ENCODE measurements at places on chromosomes 1 and 21. TPM values are rescaled to one million over a fixed set of nuclear protein-coding genes. Genes with fewer than 3 reads are reported as not detected.

- DNase-seq, result no peak
Measured at GRCh38 chr1:67193704-67194103, 27.4 kb downstream of the IL23R start.

- DNase-seq, result no peak
Measured at GRCh38 chr21:23960769-23961168, 1646.5 kb downstream of the MRPL39 start.

- no peak for DNase-seq
Measured at GRCh38 chr1:159239551-159240220, 35.0 kb downstream of the ACKR1 start.

SPRR2B gene
- total RNA-seq, result not detected

DNA sequence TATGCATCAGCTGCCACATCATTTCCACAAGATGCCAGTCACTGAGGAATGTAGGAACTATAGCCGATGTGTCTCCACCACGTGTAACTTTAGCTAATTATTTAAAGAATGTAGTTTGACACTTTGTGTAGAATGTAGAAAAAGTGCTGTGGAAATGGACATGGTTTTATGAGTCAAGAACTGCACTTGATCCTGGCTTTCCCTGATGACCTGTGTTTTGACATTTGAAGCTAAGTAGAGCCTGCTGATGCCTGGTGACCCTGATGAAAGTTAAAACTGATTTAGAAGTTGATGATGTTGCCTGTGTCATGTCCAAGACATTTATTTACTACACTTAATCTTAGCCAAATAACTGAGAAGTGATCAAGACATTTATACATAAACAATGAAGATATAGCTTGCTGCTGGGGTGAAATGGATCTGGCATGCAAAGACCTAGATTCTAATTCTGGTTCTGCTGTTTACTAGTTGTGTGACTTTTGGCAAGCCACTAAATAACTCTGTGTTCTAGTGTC, 4.4 kb upstream of the OSBPL9 start:
- no peak for DNase-seq

GRCh38 chr1:20600156-20600555, 11.3 kb downstream of the CDA start:
- no peak for DNase-seq

OR2T35 gene
- not detected for total RNA-seq

SV2A gene
- 3.6 TPM for total RNA-seq

Measured in breast epithelium (tissue), 4 donors.